Cortex of kidney (tissue), 1 donor: ENCODE measurements at places on chromosomes 5 and 9.

GRCh38 chr9:14339746-14340145, 25.8 kb upstream of the NFIB start:
- DNase-seq: no peak

GRCh38 chr5:176381423-176381822, 7.0 kb downstream of the NOP16 start:
- no peak for DNase-seq

- no peak for DNase-seq
These were observed 54.1 kb downstream of the GDA start for GRCh38 chr9:72203205-72203803.

DNA sequence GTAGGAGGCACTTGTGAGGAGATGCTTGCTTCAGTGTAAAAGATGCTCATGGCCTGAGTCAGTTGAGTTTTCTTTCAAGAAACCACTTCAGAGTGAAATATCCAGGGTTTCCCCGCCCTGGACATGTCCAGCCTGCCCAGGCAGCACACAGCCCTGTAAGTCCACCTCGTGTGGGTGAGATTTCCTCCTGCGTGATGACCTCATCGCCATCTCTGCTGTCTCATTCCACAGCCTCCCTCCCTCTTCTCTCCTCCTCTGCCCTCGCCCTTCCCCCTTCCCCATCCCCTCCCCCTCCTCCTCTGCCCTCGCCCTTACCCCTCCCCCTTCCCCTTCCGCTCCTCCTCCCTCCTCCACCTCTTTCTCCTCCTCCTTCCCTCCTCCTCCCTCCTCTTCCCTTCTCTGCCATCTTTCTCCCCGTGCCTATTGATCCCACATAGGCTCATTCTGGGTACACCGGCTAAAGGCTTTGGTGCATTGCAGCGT, 34.0 kb upstream of the NCS1 start:
- DNase-seq: no peak

GRCh38 chr5:22372376-22372775, 480.8 kb downstream of the CDH12 start:
- no peak for DNase-seq

GRCh38 chr5:82309091-82309531, 31.0 kb upstream of the RPS23 start:
- DNase-seq: no peak

DNA sequence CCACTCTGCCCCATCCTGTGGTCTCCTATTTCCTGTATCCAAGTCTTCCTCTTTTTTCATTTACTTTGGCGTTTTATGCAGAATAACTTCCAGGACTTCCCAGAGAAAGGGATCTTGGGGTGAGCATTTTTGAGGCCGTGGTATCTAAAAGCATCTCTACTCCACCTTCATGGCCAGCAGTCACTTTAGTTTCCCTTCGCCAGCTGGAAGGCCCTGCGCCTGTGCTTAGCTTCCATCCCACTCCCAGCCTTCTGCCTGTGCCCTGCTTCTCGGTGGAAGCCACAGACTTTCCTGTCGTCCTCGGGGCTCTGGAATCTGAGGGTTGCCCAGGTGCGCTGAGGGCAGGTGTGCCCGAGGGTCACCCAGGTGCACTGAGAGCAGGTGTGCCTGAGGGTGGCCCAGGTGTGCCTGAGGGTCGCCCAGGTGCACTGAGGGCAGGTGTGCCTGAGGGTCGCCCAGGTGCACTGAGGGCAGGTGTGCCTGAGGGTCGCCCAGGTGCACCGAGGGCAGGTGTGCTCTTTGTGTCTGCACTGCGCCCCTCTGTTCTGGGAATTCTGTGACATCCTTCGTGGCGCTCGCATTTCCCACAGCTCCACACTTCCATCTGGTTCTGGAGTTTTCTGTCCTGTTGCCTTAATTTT, 32.4 kb upstream of the LRRC14B start:
- no peak for DNase-seq

DNA sequence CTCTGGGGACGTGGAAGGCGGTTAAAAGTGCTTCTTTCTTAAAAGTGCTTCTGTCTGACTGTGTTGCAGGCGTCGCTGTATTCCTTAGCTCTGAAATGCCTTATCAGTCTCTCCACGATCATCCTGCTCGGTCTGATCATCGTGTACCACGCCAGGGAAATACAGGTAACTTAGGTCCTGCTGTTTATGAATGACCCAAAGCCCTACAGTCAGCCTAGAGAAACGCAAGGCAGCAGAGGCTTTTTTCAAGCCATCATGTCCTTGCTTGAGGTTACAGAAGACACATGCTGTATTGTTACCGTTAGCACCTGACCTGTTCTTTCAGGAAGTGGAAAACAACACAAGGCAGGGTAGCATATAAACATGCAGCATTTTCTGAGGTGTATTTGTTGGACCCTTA, 2.0 kb downstream of the KCNN2 start:
- no peak for DNase-seq

- no peak for DNase-seq
These were observed 82.5 kb downstream of the ESM1 start for GRCh38 chr5:54902791-54903473.

DNA sequence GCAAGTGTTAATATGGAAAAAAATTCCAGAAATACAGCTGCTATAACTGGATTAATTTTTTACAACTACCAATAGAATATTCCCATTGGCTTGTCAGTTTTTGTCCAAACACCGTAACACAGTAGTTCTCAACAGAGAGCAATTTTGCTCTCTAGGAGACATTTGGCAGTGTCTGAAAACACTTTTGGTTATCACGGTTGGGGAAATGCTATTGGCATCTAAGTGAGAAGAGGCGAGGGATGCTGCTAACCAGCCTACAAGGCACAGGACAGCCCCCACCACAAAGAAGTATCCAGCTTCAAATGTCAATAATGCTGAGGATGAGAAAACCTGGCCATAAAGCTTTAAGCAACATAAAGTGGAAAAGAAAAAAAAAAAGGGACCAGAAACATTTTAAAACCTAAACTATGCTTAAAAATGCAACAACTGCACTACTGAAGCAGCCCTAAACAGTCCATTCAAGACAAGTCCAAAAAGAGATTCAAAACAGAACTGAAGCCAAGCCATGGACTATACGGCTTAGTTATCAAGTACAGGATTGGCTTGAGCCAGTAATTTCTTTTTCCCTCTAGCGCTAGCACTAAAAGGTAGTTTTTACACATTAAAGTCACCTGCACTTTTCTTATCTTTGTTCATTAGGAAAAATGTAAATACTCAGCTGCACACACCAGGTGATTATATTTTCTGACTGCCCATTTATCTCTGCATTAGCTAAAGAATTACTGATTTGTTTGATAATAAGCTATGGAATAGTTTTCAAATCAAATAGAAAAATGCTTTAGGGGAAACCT, 83.9 kb downstream of the NR3C1 start:
- DNase-seq: no peak

DNA sequence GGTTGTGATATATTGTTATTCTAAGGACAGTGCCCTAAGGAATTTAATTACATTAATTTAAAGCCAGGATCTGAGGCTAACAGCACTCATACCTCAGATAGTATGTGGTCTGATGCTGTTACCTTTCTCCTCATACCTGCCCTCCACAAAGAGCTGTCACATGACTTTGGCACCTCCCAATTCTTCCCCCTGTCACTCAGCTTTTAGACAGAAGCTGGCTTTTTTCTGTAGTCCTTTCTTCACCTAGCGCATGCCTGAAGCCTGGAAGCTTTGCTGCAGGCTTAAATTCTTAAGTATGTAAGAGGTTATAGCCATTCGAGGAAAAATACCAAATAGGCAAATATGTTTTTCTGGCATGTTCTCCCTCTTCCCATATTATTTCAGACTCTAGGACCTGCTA, 61.0 kb upstream of the ADAMTS19 start:
- no peak for DNase-seq

GRCh38 chr9:127858041-127858512, 3.6 kb upstream of the ENG start:
- no peak for DNase-seq

- DNase-seq: no peak
These were observed 94.2 kb downstream of the CYLC2 start for GRCh38 chr9:103089357-103089756.

GRCh38 chr5:157362982-157363381, 97.0 kb upstream of the NIPAL4 start:
- no peak for DNase-seq

GRCh38 chr5:99141534-99142128, 212.8 kb upstream of the CHD1 start:
- no peak for DNase-seq

DNA sequence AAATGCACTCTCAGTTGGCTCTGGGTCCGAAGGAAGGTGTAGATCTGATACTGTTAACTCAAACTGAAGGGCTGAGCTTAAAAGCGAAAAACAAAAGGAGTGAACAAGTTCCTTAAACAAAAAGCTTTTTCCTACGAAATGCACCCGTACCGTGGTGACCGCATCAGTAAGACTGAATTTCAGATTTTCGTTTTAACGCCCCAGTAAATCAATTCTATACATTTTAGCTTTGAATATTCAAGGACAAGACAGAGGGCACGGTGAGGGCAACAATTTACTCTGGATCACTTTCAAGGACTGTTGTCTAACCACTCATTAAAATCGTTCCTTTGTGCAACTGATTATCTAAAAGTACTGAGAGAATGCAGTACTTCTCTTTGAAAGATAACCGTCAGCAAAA, 1.9 kb downstream of the HOMER1 start:
- DNase-seq: no peak

- DNase-seq: no peak
These were observed 712 bp upstream of the HSPA4 start for GRCh38 chr5:133051061-133051541.

DNA sequence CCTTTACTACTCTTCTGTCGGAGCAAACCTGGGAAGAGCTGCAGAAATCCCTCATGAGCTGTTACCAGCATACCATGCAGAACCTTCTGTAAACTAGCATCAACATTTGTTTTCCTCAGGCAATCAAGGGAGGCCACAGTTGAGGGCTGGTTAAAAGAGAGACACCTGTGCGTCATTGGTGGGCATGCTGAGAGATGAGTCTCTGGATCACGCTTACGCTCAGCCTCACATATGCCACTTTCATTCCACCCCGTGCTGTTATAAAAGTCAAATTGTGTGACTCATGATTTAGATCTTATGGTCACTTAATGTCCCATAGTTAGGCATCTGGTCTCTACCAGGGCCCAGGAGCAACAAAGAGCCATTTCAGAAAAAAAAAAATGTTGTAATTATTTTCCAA, 18.1 kb upstream of the ICE1 start:
- no peak for DNase-seq

DNA sequence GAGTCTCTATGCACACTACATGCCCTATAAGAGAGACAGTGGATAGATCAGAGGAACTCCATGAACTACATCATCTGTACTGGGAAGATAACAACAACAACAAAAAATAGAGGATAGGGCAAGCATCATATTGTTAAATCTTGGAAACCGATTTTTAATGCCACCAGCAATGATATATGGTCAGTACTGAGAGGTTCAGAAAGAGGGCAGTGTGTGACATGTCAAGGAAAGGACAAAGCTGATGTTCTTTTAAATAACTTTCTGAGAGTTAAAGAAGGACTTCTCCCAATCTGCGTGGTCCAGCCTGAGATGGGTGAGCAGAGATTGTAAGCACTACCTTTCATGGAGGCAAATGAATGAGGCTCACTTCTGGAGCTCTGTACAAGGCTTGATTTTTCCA, 62.0 kb upstream of the PHF24 start:
- DNase-seq: no peak

- no peak for DNase-seq
These were observed 153.5 kb downstream of the PRELID2 start for GRCh38 chr5:145681686-145682085.

- DNase-seq: no peak
These were observed 30.1 kb upstream of the FAM120AOS start for GRCh38 chr9:93483497-93483896.

GRCh38 chr5:139660105-139660922, 12.2 kb downstream of the CXXC5 start:
- no peak for DNase-seq

DNA sequence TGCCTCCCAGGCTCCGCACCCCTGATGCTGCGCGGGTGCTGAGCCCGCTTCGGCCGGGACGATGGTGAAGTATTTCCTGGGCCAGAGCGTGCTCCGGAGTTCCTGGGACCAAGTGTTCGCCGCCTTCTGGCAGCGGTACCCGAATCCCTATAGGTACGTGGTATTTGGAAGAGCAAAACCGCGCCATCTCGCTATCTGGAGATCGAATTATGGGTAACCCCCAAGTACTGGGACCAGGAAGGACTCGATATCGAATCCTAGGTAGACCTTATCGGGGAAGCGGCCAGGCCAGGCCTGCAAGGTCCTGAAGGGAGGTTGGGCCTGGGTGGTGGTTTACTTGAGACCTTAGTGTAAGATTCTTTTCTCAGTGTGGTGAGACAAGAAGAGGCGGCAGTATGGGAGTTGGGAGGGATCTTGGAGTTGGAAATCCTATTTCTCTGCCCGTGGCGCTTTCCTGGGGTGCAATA, 359 bp downstream of the PRELID1 start:
- DNase-seq: no peak

- DNase-seq: no peak
These were observed at the start of gene PTPRD for GRCh38 chr9:10612641-10613398. Gene PTPRD, minus strand, starts transcription at chr9:10613002.

- DNase-seq: no peak
These were observed 51.9 kb upstream of the PLEKHG4B start for GRCh38 chr5:39979-40583.

GRCh38 chr5:142984011-142984410, 213.8 kb downstream of the ARHGAP26 start:
- no peak for DNase-seq

GRCh38 chr5:51732304-51732703, 349.1 kb downstream of the ISL1 start:
- no peak for DNase-seq

DNA sequence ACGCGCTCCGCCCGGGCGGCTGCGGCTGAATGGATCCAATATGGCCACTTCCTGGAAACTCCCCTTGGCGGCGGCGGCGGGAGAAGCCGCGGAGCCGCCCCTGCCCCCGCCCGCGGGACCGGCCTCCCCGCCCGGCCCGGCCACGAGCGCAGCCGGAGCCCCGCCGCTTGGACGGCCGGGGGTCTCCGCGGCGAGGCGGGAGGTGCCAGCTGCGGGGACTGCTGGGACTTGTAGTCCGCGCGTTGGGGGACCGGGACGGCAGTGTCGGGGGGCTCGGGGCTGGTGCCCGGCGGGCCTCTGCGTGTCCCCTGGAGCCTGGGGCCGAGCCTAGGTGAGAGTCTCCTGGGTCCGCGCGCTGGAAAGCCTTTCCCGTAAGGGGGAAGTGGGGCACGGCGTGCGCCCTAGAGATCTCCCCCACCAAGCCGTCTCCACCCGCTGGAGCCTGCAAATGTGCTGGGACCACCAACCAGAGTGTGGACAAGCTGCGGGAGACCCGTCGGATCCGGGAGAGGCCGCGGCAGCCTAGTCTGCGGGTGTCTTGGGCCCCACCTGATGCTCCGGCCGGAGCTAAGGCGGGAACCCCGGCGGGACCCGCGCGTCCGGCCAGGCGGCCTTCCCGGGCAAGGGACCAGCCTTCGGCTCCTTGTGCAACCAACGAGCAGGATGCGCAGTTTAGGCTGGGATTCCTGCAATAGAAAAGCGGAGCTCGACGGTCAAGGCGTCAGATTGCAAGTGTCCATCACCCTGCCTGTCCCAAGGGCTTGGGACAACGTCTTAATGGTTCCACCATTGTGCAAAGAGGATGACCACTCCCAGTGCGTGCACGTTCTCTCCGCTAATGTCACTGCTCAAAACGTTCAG, at the start of gene SEPTIN8:
Gene SEPTIN8 (minus strand): TSS at position 31 of the 861 bp plus-strand sequence. CDS start 102 bp downstream, outside the sequence.
- DNase-seq: no peak
